Stimulated activated CD4-positive, alpha-beta T cell treated with anti-CD3 and anti-CD28 coated beads, Interleukin-2, amount 100 ng/mL, for 24 hours (primary cell): ENCODE measurements at places on chromosomes 3 and 15.

DNA sequence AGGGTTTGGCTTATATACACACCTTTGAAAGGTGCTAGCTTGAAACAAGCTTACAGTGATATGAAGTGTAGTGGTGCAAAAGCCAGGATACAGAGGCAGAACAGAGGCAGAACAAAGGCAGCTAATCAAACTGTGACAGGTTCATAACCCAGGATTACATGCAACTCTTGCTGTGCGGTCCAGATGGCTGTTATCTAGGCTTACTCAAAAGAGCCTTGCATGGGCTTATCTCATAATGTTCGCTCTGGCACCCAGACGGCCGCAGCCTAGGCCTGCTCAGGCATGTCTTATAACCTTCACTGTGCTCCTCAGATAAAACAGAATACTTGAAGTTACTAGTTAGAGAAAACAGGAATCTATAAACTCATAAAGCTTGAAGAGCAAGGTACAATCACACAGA lies 22.8 kb upstream of the NOX5 start:
- DNase-seq = no peak

DNA sequence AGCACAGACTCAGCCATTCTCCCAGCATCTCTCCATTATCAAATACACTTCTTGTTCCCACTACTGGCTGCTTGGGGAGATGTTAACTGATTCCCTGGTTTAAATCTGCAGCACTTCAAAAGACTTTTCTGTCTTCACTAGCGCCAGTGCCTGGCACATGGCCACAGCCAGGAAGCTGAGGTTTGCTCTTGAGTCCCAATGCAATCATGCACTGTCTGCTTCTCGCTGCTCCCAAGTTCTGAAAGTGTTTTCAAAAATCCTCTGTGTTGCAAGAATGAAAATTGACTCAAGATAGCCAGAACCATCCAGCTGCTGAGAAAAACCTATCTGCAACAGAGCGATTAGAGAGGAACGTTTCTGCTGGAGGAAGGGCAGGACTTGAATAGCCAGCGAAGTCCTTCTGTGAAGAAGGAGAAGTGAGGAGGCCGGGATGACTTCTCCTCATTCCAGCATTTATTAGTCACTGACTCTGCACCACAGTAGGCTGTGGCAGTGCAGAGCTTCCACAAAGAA lies 358.4 kb upstream of the NR2F2 start:
- no peak for DNase-seq

DNA sequence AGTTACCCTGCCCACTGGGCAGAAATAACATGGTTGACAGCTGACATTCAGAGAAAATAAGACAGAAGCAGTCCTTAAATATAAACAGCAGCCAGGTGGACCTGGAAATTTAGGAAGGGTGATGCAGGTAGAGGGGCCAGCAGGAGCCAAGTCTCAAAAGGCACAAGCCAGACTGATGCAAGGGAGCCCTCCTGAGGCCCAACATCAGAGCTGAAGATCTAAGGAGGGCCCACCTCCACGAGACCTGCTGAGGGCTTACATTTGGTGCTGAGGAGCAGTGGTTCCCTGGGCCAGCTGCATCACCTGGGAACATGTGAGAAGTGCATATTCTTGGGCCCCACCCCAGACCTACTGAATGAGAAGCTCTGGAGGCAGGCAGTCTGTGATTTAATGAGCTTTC lies 105.5 kb upstream of the TRIM42 start:
- DNase-seq = no peak

DNA sequence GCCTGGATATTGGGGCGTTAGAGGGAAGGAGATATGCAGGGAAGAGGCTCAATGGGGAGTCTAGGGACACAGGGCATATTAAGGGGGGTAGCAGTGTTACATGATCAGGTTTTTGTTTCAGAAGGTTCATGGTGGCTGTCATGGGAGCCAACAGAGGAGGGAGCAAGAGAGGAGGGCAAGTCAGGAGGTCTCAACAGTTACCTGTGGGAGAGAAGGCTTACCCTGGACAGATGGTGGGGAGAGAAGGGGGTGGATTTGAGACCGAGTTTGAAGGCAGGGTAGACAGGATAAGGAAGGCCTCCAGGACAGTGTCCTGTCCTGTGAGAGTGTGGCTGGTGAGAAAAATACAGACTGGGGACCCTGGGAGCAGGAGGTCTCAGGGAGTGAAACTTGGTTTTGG lies 3.8 kb upstream of the WNT7A start:
- DNase-seq = no peak

DNA sequence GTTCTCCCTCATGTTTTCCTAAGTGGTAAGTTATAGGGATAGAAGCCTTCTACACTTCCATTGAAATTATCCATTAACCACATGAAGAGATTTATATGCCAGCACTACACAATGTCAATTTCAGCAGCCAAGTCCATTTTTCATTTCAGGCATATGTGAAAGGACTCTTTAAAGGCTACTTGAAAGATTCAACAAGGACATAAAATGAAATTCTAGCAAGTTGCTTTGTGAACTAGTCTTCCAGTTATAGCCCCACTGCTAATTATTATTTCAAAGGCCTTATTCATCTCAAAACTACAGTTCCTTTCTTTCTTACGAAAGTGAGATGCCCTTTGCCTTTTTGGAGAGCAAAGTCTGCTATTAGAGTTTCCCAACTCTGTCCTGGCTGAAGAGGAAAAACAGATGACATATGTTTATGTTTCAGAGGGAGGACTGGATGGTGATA lies 66.0 kb upstream of the SLC2A2 start:
- no peak for DNase-seq

DNA sequence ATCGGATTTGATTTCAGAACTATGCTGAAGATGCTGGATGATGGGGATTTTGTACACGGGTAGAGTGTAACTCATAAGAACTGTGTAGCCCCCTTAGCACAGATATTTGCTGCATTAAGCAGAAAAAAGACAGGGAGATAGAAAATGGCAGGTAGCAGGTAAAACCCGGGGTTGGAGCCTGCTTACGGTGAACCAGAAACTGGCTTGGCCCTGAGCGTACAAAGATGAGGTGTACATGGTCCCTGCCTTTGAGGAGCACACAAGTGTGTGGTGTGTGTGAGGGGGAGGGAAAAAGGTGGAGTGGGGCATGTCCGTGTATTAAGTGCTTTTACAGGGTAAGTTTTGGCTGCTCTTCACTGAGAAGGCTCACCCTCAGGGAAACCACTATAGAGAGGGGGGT lies 3.5 kb downstream of the LPP start:
- DNase-seq = no peak

- DNase-seq = no peak
Measured at GRCh38 chr15:64225804-64226203, 63.0 kb upstream of the PPIB start.

DNA sequence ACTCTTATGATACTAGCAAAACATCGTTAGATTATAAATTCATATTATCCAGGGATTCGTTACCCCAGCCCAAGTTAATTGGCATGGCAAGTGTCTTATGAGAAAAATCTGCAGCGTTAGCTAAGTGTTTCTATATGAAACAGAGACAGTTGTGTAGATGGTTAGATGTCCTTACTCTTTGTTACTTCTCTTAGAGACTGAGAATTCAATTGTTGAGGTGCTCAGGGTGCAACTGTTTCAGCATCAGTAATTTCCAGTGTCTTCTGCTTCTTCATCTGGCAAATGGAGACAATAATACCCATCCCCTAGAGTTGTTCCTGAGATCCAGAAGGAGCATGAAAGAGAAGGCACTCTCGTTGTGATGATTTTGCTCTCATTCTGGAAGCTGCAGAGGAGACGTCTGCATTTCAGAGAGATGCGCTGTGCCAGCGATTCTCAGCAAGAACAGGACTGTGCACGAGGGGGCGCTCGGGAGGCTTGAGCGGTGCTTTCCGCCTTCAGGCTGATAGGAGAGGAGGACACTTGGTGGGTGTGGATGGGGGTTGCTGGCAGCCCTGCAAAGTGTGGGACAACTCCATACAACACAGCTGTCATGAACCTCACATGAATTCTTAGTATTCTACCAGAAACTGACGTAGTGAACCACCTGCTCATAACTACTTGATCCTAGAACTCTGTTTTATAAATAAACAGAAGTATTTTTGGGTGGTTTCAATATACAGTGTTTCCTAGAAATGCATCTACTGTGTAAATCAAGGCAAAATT lies 39.7 kb upstream of the SPSB4 start:
- peak; percentile 88 for DNase-seq

DNA sequence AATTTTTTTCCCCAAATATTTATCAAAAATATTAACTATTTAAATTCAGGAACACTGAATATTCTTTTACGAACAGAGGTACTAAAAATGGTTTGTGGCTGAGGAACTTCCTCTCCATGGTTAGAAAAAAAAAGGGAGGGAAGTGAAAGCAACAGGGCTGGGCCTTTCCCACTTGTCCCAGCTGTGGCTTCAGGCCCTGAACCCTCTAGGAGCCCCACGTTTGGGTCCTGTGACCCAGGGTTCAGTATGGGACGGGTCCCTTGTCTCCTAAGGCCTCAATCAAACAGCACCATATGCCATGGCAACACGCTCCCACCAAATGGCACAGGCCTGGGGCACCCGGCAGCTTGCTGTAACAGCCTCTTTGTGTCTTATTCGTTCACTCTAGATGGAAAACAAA lies 32.4 kb downstream of the POC1A start:
- no peak for DNase-seq

DNA sequence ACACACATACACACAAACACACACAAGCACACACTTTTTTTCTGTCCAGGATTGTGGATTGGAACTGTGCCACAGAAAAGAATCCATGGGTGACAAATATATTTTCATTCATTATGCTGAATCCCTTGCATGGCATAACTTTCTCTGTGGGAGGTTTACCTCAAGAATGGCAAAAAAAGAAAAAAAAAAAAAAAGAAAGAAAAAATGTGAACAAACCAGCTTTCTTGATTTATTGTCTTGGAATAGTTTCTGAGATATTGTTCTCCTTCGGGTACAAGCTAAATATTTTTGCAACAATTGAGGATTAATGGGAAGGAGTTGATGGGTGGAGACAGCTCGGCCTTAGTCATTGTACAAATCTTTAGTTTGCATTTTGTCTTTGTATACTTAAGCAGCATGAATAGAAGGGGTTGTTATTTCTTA lies 153.1 kb downstream of the GMNC start:
- DNase-seq = no peak

DNA sequence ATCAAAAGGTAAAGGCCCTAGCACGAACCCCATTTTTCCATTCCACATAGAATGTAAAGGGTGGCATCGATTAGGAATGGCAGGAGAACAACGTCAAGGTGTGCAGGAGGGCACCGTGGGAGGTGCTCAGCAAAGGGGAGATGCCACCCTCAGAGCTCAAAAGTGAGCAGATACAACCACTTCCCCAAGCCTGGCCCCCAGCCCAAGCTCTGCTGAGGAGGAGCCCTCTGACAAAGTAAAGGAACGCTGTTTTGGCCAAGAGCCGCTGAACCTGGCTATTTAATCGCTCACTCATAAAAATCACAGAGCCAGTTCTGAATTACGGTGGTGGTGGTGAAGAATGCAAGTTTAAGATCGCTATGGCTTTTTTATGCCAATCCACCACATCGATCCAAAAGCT lies 12.4 kb downstream of the GNB5 start:
- no peak for DNase-seq

DNA sequence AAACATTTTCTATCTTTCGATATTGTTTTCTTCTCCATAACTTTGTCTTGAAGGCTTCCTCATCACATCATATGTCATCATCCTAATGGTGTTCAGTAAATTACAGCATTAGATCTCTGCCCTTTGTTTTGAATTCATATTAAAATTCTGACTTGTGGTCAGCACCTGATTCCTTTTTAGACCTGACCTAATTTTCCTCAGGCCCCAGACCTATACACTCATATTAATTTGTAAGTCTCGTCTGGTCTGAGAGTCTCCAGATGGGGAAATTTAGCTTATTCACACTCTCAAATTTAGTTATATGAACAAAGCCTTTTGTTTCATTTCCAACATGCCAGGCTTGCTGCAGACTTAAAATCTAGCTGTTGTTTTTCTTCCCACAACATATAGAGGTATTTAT lies 248.4 kb downstream of the KCNH8 start:
- DNase-seq = no peak

DNA sequence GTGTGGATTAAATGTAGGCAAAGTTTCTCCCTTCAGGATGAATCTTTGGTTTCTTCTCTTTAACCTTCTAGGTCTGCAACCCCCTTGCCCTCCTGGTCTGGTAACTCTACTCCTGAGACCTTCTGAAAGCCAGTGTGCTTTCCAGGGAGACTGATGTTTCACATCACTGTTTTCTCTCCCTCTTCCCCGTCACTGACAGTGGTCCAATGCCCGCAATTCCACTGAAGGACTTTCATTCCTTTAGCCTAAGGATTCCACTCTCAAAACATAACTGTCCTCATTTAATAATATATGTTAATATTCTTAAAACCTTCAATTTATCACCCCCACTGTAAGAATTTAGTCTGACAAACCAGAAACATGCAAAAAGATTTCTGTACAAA lies 101.5 kb upstream of the CPNE4 start:
- DNase-seq = no peak

DNA sequence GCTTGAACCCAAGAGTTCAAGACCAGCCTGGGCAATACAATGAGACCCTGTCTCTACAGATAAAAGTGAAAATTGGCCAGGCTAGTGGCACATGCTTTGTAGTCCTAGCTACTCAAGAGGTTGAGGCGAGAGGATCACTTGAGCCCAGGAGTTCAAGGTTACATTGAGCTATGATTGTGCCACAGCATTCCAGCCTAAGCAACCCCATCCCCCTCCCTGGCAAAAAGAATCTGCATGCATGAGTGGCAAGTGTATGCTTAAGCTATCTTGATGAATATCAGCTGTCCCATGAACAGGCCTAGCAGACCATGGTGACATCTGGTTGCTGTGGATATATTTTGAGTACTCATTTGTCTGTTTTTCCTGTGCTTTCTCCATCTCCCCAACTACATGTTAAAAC lies 4.7 kb downstream of the ATRIP start:
- no peak for DNase-seq

- DNase-seq = no peak
Measured at GRCh38 chr3:85167576-85167975, 208.8 kb downstream of the CADM2 start.

GRCh38 chr3:169400874-169401273 lies 262.6 kb downstream of the MECOM start:
- DNase-seq = no peak

GRCh38 chr3:167274141-167274874 lies 105.8 kb downstream of the ZBBX start:
- DNase-seq = no peak

DNA sequence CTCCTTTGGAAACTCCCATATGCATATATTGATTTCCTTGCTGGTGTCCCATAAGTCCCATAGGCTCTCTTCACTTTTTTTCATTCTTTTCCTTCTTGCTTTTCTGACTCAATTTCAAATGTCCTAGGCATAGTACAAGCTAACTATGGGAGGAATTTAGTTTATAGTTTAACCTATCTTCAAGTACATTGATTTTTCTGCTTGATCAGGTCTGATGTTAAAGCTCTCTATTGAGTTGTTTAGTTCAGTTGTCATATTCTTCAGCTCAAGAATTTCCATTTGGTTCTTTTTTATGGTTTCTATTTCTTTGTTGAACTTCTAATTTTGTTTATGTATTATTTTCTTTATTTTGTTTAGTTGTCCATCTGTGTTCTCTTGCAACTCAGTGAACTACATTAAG lies 121.3 kb upstream of the MNS1 start:
- DNase-seq = no peak

- DNase-seq = no peak
Measured at GRCh38 chr15:74460298-74460697, 662 bp downstream of the UBL7 start.
